Activated CD4-positive, alpha-beta T cell treated with anti-CD3 and anti-CD28 coated beads, Interleukin-2, amount 50 U/mL, for 4 hours (primary cell): ENCODE measurements at places on chromosomes 16 and 17.

- no peak for DNase-seq
These were observed 22.3 kb downstream of the ADGRG5 start for GRCh38 chr16:57564571-57565270.

- DNase-seq: peak; percentile 91
These were observed 753 bp upstream of the USP22 start for GRCh38 chr17:21043296-21044232.

GRCh38 chr17:57924677-57925076 lies 30.5 kb downstream of the CUEDC1 start:
- no peak for DNase-seq

DNA sequence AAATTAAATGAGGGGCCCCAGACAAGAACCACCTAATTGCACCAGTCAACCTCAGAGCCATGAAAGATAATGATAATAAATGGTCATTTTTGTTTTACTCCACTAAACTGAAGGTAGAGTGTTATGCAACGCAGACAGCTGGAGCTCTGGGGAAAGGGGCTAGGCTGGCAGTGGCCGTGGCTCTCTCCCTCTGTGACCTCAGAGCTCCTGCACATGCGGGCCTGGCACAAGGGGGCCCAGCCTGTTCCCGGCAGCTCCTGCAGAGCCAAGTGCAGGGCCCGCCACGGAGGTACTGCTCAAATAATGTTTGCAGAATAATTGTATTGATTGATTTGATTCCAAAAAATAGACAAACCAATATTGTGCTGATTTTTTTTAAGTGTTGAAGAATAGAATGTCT lies 109.5 kb downstream of the SALL1 start:
- no peak for DNase-seq

DNA sequence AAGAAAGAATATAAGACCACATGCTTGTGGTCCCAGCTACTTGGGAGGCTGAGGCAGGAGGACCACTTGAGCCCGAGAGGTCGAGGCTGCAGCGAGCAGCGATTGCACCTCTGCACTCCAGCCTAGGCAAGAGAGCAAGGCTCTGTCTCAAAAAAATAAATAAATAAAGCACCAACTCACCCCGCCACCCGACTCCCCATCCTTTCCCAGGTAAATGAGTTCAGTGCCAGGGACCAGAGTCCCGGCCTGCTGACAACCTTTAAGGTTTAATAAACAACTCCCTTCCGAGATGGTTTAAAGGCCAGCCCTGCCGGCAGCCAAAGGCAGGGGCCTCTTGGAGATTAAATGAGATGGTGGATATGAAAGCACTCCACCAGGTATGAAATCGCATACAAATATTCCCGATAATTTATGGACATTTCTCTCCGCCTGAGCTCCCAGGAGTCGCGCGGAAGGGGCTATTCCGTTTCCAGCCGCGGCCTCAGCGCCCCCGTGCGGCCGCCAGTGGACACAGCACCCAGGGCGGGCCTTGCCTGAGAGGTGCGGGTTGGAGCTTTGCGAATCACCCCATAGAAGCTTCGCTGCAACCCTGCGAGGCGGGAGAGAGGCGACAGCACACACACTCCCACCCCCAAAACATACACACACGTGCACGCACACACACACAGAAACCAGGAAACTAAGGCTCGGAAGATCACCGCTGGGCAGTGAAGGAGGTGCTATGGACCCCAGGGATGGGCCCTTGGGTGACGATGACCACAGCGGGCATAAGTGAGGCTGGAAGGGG lies 4.0 kb upstream of the RPL38 start:
- DNase-seq: peak; percentile 55

DNA sequence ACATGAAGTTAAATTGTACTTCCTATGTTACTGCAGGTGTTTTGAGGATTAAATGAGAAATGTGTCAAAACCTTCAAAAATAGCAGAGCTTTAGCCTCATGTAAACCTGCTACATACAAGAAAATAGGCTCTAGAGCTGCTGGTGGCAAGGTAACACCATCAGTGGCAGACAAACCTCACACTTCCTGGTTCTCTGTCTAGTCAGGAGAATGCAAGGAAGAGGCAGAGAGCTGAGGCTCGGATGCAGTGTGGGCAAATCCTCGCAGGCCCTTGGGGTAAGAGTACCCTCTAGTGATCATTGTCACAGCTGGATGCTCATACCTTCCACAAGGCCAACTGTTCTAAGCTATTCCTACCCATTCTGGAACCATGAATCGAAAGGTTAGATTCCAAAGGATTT lies 14.2 kb downstream of the CIAPIN1 start:
- DNase-seq: no peak

DNA sequence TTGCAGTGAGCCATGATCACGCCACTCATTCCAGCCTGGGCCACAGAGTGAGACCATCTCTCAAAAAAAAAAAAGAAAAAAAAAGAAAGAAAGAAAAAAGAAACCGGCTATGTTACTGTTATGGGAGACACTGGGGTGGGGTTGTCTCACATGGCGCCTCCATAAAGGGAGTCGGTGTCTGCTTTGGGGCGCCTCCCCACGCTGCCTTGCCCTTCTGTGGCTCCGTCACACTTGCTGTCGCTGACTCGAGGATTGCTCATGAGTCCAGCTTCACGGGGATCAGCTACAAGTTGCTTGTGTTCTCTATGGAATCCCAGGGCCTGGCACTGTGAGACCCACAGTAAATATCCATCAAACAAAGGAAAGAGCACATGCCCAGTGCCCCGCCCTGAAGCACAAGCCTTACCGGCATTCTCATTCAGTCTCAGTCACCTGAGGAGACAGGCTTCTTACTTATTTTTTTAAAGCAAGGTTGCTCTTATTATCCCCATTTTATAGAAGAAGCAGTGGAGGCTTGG lies 40.6 kb upstream of the ZNF423 start:
- no peak for DNase-seq

- no peak for DNase-seq
These were observed 231.1 kb downstream of the CDH13 start for GRCh38 chr16:82857693-82858365.

DNA sequence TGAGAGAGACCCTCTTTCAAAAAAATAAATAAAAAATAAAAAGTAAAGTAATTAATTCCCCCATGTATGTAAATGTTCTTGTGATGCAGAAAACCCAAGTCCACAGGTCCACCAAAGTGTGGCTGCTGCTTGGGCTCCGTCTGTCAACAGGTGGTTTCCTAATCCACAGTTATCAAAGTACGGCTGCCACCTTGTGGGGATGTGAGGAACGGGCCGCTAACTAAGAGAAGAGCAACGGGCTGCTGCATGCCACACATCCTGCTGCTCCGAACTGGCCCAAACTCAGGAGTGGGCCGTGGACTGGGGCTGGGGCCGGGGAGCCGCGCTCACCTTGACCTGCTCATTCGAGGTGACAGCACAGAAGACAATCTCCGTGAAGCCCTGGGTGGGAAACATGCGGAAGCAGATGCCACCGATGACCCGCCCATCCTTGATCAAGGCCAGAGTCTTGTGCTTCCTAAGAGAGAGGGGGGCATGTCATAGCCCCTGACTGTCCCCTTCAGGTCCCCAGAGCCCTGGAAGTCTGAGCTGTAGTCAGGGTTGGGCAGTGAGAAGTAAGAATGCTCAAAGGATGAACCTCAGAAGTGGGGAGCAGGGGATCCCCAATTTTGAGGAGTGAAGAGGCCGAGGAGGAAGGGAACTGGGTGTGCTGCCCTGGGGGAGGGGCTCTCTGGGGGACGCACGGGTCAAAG lies 4.3 kb downstream of the KAT2A start:
- peak; percentile 87 for DNase-seq

- DNase-seq: no peak
These were observed 49.1 kb downstream of the TBC1D16 start for GRCh38 chr17:79986411-79987186.

- DNase-seq: no peak
These were observed 21.1 kb upstream of the DBNDD1 start for GRCh38 chr16:90040152-90041023.

- peak; percentile 63 for DNase-seq
These were observed 8.1 kb upstream of the CPNE2 start for GRCh38 chr16:57084257-57084770.

GRCh38 chr17:66920950-66921349 lies 43.6 kb upstream of the CACNG4 start:
- no peak for DNase-seq

DNA sequence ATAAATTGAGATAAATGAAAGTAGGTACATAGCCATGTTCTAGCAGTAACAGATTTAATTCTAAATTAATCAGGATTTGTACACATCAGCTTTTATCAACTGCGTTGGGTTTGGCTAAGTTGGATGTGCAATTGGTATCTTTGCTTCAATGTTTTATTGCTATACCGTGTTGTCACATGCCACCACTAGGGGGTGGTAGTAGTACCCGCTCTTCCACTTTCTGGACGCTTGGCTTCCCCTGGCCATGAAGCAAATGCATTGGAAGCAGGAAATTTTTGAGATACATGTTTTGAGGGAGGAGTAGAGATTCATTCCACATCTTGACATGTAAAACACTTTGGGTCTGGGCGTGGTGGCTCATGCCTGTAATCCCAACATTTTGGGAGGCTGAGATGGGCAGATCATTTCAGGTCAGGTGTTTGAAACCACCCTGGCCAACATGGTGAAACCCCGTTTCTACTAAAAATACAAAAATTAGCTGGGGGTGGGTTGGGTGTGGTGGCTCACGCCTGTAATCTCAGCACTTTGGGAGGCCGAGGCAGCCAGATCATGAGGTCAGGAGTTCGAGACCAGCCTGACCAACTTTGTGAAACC lies 58.6 kb downstream of the EMP2 start:
- DNase-seq: no peak

GRCh38 chr16:75351183-75351582 lies 82.1 kb downstream of the CFDP1 start:
- DNase-seq: no peak

DNA sequence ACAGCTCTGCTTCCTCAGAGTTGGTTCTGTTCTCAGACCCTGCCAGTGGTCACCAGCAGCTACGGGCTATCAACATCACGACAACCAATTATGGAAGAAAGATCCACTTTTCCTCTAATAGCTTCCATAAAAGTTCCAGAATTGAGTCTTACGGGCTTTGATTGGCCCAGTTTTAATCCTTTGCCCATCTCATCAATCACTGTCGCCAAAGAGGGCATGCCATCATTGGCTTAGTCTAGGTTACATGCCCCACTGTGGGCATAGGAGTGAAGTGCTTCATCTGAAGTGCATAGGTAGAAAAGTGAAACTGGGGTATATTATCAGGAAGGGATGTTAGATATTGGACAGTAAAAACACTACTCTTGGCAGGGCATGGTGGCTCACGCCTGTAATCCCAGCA lies 76.6 kb upstream of the DHX40 start:
- DNase-seq: no peak

DNA sequence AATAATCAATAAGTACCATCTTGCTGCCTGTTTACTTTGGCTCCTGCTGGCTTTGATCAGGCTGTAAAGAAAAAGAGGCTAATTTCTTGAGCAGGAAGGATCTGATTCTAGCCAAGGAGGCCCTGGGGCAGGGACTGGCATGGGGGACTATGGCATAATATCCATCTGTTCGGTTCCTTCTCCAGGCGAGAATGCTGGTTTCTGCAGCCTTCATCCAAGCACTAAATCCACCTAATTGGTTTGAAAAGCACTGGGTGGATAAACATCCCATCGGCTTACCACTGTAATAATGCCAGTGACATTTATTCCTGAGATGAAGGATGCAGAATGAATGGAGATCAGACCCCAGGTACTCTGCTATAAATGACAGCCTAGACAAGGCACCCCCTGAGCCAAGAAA lies 180.0 kb upstream of the ASIC2 start:
- no peak for DNase-seq

DNA sequence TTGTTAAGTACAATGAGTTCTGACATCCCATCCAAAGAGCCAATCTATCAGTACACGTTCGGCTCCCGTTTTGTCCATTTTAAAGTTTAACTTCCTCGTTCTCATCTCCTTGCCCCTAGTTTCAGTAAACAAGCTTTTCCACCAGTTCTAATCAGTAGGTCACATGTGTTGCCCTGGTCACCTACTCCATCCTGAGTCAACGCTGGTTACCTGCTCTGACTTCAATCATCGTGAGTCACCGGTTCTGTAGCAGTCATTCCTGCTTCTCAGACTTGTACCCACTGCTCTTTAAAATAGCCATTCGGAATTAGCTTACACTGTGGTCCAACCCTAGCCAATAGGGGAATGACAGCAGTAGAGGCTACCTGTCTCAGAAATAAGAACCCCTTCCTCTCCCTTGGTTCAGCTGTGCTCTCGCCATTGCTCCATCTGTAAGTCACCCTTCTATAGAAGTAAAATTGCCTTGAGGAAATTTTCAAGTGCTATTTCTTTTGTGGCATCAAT lies 191.0 kb downstream of the CPPED1 start:
- DNase-seq: no peak

DNA sequence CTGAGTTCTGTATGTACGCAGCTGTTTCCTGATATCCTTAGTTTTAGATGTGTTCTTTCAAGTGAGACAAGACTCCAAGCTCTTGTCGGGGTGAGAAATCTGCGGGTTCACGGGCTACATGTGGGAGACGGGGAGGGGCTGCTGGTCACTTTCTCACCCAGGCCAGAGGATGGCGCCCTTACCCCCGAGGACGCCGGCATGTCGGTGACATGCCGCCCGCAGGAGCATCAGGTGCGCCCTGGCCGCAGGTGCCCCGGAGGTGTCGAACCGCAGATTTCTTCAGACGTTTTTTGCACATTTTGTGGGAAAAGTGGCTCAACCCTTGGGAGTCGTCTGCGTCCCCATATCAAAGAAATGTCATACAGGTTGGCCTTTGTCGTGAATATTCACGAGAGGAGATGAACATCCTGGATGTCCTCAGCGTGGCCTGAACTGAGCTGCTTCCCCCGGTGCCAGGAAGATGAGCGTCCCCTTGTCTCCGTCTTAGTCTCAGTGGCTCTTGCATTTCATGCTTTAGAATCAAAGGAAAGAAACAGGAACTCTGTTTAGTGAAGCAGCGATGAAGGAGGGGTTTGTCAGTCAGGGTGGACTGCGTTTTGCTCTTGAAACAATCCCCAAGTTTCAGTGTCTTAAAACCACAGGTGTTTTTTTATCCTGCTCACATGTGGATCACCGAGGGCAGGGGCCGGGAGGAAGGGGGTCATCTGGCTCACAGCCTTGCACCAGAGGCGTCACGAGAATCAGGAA lies 75.4 kb upstream of the ZNF750 start:
- no peak for DNase-seq

GRCh38 chr16:87945351-87946042 lies 5.7 kb upstream of the BANP start:
- no peak for DNase-seq

- DNase-seq: no peak
These were observed 80.7 kb downstream of the SNX29 start for GRCh38 chr16:12057266-12057665.

DNA sequence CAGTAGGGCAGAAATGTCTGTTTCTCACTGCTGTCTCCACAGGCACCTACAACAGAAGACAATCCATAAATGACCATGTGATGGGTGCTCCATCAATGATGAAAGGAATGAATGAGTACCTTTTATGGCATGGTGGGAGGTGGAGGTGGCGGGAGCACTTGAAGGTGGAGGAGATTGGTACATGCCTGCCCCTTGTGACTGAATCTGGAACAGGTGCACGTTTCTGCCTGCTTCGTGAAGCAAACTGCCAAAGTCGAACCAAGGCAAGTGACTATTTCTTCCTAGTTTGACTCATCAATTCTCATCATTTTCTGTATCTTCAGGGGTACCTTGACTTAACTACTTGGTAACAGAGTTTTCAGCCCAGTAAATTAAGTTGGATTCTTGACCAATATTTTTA lies 25.4 kb downstream of the CDRT15 start:
- DNase-seq: no peak
